ENCODE measurements at places on chromosomes 7 and 10.

DNA sequence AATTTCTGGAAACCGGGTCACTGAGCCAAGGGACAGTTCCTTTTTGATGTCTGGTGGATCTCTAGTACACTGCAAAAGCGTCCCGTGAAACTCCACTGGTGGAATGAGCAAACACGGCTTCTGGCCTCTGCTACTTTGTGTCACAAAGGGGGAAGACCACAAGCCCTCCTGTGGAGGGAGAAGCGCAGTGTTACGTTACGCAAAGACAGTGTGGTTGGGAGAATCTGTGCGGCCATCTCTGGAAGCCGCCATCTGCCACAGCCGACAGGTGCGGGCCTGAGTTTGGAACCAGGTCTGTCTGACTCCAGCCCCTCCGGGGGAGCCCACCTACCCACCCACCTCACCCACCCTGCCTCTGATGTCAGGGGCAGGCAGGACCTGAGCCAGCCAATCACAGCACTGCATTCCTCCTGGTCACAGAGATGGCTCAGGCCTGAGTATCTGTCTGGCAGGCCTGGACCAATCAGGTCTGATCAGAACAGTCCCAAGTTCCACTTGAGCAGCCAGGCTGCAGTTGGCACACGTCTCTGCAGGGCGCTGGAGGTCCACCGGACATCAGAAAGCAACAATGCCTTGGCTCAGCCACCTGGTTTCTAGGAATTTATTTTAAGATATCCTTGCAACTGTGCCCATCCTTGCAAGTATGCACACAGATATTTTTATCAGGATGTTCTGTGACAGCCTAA is 3.0 kb upstream of the CYP2W1 start:
- no peak for DNase-seq

- no peak for DNase-seq
Observed at GRCh38 chr7:27165089-27165995, at the start of gene HOXA9. HOXA9 (minus strand) TSS chr7:27165537; CDS start chr7:27165457, 80 bp downstream.

GRCh38 chr7:70525991-70526390 is 606.0 kb upstream of the GALNT17 start:
- no peak for DNase-seq

GRCh38 chr10:60182691-60183090 is 207.0 kb downstream of the ANK3 start:
- no peak for DNase-seq

- no peak for DNase-seq
Observed at GRCh38 chr10:62231371-62231770, 37.3 kb downstream of the RTKN2 start.

- no peak for DNase-seq
Observed at GRCh38 chr7:143354965-143355364, 7.5 kb downstream of the FAM131B start.

DNA sequence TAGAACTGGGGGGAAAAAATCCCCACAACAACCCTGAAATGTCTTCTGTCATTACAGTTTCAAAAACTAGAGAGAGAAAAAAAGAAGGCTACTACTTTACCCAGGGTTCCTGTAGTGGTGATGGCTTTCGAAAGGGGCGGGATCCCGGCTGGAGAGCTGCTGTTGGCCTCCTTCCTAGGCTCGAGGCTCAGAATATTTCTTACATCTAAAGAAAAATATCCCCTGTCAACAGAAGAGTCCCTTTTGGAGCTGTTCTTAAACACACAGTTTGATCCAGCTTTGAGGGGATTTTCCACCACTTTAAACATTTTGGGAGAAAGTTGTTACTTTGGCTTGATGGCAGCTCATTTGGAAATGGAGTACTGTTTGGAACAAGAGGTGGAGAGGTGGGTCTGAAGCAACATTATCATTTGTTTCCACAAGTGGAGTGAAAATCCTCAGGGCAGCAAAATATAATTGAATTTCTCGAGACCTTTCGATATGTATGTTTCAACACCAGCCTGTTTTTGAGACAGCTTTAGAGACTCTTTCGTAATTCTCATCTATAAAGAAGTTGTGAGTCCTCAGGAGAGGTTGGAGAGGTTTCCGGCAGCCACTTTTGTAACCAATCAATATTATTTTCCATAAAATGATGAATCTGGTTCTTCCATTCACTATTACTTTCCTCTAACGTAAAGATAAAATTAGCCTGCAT is 5.1 kb downstream of the HOXA13 start:
- no peak for DNase-seq

- DNase-seq: no peak
Observed at GRCh38 chr7:1646957-1647891, 22.9 kb upstream of the ELFN1 start.

Measured in activated T-helper 9 cell treated with anti-CD3 and anti-CD28 coated beads, Interleukin-2, amount 50 U/mL, for 16 hours (primary cell).